Ovary (tissue), 10 donors: ENCODE measurements at places on chromosomes 5 and 9. TPM values are rescaled to one million over a fixed set of nuclear protein-coding genes. Genes with fewer than 3 reads are reported as not detected.

DNA sequence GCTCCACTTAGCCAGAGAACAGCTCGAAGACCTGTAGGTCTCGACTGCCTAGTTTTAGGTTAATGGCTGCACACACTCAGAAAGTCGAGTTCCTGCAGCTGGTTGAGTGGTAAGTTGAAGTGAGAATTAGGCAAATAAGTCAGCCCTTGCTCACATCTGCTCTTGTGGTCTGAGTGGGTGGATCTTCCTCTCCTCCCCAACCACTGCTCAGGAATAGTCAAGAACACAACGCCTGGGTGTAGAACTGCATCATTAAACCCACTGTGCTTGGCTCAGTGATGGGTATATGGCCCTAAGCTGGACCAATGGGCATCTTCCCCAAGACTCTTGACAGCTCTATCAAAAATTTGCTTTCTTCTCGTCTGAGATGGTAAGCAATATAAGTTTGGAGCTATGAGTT, 20.9 kb upstream of the ADAM19 start:
- H3K4me3 ChIP-seq, result no peak overlapping the region
- DNase-seq, result no peak
- no peaks in the 10 kb centered on the region for H3K36me3 ChIP-seq

DNA sequence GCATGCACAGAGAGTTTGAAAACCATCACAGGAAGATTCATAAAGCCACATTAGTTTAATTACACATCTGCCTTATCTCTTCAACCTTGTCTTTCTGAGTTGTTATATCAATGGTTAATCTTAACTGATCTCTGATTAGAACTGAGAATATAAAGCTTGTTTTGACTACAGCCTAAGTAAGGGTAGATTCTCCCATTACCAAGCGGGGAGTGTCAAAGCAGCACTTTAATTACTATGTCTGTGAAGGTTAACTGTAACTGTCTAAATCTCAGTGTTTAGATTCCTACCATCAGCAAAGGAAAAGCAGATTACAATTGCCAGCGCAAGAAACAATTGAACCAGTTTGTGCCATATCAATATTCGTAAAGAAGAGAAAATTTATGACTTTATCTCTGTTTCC, 348.7 kb downstream of the CDH12 start:
- no peaks in the 10 kb centered on the region for H3K27me3 ChIP-seq
- no peak overlapping the region for H3K27ac ChIP-seq
- no peaks in the 10 kb centered on the region for H3K36me3 ChIP-seq

DNA sequence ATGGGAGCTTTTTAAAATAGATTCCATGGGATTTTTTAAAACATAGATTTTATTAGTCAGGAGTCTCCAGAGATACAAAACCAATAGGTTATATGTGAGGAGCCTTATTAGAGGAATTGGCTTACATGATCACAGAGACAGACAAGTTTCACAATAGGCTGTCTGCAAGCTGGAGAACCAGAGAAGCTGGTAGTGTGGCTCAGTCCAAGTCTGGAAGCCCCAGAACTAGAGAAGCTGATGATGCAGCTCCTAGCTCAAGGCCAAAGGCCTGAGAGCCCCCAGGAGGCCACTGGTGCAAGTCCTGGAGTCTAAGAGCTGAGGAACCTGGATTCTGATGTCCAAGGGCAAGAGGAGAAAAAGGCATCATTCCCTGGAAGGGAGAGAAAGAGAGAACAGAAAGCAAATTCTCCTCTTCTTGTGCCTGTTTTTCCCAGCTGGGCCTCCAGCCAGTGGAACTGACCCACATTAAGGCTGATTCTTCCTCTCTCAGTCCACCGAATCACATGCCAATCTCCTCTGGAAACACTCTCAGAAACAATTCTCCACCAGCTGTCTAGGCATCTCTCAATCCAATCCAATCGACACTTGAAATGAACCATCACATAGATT, 59.3 kb downstream of the AHRR start:
- no peak for DNase-seq
- H3K4me1 ChIP-seq, result no peaks in the 10 kb centered on the region
- no peak overlapping the region for H3K27ac ChIP-seq
- H3K27me3 ChIP-seq, result no peaks in the 10 kb centered on the region
- H3K36me3 ChIP-seq, result no peaks in the 10 kb centered on the region

Gene SARDH
- total RNA-seq, result 3.3 TPM

Gene PTPN3
- 1.6 TPM for total RNA-seq

Gene CDH18
- not detected for total RNA-seq

Gene FGF1
- total RNA-seq, result 0.73 TPM
